Stimulated activated CD4-positive, alpha-beta T cell treated with anti-CD3 and anti-CD28 coated beads, Interleukin-12 subunit alpha, Interleukin-12 subunit beta, amount 100 ng/mL, for 24 hours (primary cell): ENCODE measurements at places on chromosomes 3 and 15.

- DNase-seq: no peak
Measured at GRCh38 chr3:8503871-8504610, 2.4 kb downstream of the LMCD1 start.

DNA sequence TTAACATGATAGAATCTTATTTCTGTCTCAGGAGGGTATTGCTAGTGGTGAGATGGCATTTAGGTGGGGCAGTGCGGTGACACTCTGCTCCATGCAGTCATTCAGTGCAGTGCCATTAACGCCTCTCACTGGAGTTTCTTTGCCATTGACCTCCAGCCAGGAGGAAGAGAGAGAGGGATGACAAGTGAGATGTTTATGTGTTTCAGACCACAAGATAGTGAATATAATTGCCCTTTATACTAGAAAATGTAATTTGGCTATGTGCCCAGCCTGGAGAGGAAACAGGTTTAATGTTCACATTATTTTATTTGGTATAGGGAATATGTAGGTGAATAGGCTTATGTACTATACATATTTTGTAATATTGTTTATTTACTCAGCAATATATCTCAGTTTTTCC lies 84.5 kb downstream of the ZIC1 start:
- no peak for DNase-seq

DNA sequence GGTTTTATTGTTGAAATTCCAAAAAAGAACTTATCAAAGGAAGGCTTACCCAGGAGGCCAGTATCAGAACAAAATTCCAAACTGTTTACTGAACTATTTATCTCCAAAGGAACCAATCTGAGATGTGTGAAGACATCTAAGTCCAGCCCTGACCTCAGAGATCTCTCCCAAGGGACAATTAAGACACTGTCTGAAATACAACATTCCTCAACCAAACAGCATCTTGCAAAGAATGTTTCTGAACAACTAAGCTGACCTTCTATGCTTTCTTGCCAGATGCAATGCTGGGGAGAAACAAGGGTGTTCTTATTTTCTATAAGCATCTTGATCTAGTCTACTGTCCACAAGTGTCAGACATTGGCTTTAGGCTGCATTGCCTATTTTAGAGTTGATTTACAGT lies 13.6 kb downstream of the PDZRN3 start:
- DNase-seq: no peak

GRCh38 chr15:67803996-67804843 lies 21.1 kb upstream of the SKOR1 start:
- no peak for DNase-seq

GRCh38 chr3:46482632-46483350 lies 15.0 kb upstream of the RTP3 start:
- DNase-seq: no peak

GRCh38 chr15:93332168-93332553 lies 243.2 kb upstream of the RGMA start:
- DNase-seq: no peak

DNA sequence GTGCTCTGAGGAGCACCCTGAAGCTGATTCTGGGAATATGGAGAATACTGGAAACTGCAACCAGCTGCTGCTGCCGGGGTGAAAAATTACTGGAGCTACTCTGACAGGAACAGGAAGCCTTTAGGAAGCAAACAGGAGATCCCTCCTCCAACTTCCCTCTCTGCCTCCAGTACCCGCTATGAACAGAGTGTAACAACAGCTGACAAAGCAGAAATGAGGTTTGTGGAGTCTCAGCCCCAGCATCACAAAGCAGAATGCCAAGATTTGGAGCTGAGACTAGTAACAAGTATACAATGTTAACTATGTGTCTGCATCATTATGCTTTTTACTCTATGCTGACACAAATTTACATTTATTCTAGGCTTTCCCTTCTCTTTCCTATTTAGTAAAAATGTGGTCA lies 22.7 kb upstream of the PIAS1 start:
- no peak for DNase-seq

GRCh38 chr3:117589454-117589853 lies 879.9 kb downstream of the TUSC7 start:
- no peak for DNase-seq

DNA sequence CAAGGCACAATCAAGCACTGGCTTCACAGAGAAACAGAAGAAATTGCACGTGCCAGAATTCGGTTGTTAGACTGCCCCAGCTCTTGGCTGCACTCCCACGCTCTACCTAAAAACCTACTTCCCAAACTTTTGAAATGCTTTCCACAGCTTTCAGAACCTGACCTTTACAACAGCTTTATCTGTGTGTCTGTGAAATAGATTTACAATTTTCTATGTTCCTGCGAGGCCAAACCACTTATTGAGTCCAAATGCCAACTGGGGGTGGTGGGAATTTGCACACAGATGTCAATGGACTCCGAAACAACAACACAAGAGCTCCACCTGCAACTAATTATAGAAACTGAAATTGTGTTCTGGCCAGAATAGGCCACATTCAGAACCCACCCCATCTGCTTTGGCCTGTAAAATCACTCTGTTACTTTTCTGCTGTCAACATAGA lies 44.6 kb downstream of the ERC2 start:
- DNase-seq: no peak

DNA sequence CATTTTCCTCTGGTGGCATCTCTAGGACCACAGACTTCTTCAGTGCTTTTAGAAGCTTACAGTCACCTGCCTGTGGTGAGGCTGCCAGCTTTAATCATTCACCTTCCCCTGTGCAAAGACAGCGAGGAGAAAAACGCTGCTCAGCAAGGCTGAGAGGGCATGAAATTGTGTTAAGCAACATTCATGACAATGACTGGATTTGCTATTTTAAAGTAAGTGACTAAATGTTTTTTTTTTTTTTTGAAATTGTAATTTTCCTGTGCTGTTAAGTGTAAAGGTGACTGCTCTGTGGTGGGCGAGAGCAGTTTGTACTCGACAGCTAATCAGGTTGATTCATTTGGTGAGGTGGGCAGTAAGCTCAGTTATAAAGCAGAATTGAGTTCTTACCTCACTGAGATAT lies 240.4 kb downstream of the NSUN3 start:
- DNase-seq: no peak

DNA sequence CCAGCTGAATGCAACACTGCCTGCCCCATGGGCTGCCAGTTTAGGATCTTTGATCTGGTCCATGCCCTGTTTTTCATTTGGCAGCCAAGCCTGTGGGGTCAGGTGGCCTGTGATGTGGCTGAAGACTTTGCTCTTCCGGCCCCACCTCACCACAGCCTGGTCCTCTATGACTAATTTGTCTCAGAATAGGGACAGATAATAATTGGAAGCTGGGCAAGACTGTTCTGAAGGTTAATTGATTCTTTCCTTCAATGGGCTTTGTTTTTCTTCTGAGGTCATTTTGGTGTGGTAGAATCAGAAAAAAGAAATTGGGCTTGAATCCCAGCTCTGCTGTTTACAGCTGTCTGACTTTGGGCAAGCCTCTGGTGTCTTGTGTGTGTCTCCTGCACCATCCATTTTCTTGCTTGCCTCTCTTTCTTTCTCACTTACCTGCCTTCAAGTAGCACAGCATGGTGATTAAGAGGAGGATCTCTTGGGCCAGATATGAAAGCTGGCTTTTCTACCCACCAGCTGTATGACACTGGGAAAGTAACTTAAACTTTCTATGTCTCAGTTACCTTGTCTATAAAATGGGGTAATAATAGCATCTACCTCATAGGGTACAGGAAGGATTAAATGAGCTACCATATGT lies 24.2 kb downstream of the ABHD2 start:
- DNase-seq: no peak

GRCh38 chr15:69824075-69824876 lies 273.4 kb downstream of the TLE3 start:
- DNase-seq: no peak

GRCh38 chr3:31934018-31934417 lies 47.0 kb downstream of the OSBPL10 start:
- no peak for DNase-seq

- no peak for DNase-seq
Measured at GRCh38 chr3:45642731-45643152, 46.5 kb upstream of the SACM1L start.

DNA sequence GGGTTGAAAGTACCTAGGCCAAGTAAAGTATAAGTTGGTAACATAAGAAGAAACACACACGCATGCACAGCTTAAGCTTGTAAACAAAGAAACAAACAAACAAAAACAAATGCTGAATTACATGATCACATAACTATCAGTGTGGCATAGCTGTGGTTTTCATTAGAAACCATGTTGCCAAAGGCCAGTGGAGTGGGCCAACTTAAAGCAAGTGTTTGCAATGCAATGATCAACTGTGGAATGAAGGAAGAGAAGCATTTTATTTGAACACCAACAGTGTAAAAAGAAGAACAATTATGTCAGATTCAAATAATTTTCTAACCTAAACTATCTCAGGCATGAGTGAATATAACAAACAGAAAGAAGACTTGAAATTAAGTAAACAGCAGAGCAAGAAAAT lies 199.4 kb upstream of the STRIT1 start:
- no peak for DNase-seq

GRCh38 chr3:128320551-128321340 lies 145.9 kb downstream of the DNAJB8 start:
- DNase-seq: no peak

- no peak for DNase-seq
Measured at GRCh38 chr3:175129126-175129525, 270.0 kb downstream of the NAALADL2 start.

DNA sequence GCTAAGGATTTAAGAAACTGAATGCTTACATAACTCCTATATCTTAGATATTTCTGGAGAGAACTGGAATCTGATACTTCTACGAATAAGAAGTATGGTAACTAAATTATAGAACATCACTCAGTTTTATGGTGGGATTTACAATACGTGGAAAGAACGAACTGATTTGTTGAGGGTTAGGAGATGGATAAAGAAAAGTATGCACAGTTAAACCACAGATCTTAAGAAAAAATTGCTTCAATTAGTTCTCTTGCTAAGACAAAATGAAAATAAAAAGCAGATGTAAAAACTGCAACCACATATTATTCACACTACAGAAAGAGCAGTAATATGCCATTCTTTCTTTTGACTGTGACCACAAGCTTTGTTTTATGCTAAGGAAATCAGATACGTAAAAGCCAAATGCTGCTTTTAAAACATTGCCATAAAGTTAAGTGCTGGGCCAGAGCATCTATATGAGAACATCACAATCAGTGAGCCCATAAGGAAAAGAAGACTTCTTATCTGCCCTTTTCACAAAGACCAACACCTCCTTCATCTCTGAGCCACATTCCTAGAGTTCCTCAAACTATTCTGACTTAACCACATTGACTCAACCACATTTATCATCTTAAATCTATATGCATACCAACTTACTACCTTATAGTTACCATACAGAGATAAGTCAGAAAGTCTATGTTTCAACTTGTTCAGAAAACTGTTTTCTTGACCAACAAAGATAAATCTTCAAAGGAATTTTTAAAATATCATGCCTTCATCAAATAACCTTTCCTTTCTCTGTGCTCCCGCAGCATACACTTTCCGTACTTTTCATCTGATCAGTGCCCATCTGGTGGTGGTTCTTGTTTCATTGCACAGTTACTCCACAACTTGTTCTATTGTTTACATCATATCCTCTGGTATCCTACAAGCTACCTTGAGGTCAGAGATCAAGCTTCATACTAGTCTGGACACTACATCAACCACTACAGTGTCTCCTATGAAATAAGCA lies 61.7 kb downstream of the FSIP1 start:
- no peak for DNase-seq

GRCh38 chr3:159488602-159489001 lies 500.0 kb upstream of the IL12A start:
- no peak for DNase-seq

DNA sequence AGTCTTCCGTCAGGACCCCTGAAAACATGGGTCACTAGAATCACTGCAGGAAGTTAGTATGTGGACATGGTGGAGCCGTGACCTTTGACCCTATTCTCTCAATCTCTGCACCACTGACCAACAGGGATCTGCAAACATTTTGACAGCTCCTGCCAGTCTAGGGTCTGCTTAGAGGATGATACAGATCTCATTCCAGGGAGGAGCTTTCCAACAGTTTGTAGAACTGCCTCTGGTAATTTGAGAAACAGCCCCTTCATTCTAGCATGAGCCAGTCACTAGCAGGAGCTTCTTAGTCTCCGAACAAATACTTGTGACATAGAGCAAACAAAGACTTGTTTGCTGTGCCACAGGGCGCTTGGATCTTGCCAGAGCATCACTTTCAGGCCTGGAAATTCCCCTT lies 270.3 kb upstream of the CFAP20DC start:
- no peak for DNase-seq

DNA sequence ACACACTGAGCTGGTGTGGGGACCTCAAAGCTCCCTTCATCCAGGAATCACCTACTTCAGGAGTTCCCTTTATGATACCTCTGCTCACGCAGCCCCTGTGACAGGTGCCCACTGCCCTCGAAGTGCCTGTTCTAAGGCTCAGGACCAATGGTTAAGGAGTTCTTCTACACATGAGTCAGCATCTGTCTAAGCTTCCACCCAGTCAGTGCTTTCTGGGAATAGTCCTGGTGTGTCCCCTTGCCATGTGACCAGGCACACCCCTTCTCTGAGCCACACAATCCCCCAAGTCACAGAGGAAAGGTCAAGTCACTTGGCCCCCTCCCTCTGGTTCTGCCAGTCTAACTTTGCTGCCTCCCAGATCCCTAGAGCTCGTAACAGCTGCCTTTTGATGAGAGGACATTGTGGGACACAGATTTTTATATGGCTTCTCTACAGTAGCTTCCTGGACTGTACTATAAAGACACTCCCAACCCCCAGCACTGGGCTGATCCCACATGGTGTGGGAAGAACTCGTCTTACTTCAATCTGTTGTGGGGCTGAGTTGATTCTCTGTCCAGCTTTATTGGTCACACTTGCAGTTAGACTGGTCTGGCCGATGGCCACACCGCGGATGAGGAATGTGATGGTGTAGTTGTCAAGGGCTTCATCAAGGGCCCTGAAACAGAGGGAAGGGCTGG lies 78.8 kb downstream of the NUP210 start:
- no peak for DNase-seq

DNA sequence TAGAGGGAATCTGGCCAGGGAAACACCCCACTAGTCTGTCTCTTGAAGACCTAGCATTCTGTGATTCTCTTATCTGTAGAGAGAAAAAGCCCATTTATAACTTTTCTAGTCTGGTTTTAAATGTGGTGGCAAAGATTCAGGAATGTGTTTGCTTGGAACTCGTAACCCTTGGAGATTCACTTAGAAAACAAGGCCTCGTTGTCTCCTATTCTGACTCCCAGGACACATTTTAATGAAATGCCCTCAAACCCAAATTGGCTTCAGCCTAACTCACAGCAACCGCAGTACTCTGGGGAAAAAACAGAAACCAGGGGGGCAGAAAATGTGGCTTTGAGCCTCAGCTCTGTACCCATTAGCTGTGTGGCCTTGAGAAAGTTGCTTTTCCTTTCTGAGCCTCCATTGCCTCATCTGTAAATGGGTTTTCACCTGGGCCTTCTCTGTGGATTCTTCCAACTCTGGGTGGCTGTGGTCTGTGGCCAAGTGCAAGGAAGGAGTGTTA lies 36.5 kb downstream of the RPLP1 start:
- DNase-seq: no peak
